Activated CD4-positive, alpha-beta T cell treated with anti-CD3 and anti-CD28 coated beads for 36 hours (primary cell): ENCODE measurements at places on chromosomes 1 and 21.

GRCh38 chr1:159866905-159867663 is 4.6 kb upstream of the VSIG8 start:
- no peaks in the 10 kb centered on the region for H3K36me3 ChIP-seq
- H3K27ac ChIP-seq, result no peak overlapping the region
- DNase-seq, result no peak
- no peak overlapping the region for H3K4me3 ChIP-seq
- peaks cover 12% of the 10 kb centered on the region for H3K4me1 ChIP-seq

DNA sequence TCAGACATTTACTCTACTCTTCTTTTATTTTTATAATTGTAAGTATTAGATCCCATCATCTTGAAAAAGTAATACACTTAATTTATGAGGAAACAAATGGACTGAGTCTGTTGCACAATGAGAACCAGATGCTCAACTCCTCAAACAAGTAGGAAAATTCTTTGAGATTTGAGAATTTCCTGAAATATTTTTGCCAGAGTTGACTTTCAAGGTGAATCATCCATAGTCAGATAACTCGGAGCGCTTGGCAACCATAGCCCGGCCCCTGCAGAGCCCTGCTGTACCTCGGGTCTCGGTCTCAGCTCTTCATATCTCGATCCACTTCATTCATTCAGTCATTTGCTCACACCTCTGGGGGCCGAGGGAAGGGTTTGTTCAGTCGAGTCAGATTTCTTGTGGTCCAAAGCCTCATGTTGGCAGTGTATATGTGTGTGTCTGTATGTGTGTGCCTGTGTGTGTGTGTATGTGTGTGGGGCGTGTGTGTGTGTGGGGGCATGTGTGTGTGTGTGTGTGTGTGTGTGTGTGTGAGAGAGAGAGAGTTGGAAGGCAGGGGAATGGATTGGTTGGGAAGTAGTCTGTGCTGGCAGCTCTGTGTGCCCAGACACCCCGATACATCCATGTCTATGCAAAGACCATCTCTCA is 18.1 kb upstream of the PCP4 start:
- H3K27ac ChIP-seq, result no peak overlapping the region
- no peaks in the 10 kb centered on the region for H3K4me1 ChIP-seq
- H3K4me3 ChIP-seq, result no peak overlapping the region
- no peak for DNase-seq
- no peaks in the 10 kb centered on the region for H3K27me3 ChIP-seq

DNA sequence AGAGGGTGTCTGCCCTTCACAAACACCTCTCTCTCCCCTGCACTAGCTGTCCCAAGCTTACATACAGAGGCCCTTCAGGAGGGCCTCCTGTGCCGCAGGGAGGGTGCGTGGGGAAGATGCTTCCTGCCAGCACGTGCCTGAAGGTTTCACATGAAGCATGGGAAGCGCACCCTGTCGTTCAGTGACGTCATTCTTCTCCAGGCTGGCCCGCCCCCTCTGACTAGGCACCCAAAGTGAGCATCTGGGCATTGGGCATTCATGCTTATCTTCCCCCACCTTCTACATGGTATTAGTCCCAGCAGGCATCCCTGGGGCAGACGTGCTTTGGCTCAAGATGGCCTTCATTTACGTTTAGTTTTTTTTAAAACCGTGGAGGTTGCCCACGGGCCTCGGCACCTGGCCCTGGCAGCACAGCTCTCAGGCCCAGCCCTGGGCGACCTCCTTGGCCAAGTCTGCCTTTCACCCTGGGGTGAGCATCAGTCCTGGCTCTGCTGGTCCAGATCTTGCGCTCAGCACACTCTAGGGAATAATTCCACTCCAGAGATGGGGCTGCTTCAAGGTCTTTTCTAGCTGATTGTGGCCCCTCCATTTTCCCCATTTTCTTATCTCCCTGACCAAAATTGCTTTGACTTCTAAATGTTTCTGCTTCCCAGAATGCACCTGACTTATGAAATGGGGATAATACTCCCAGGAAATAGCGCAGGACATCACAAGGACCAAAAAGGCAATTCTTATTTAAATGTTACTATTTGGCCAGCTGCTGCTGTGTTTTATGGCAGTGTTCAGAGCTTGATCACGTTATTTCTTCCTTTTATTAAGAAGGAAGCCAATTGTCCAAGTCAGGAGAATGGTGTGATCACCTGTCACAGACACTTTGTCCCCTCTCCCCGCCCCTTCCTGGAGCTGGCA is 6.1 kb downstream of the NPPA start:
- H3K4me1 ChIP-seq, result no peaks in the 10 kb centered on the region
- no peak overlapping the region for H3K27ac ChIP-seq
- no peaks in the 10 kb centered on the region for H3K27me3 ChIP-seq
- H3K4me3 ChIP-seq, result no peak overlapping the region
- no peak for DNase-seq

DNA sequence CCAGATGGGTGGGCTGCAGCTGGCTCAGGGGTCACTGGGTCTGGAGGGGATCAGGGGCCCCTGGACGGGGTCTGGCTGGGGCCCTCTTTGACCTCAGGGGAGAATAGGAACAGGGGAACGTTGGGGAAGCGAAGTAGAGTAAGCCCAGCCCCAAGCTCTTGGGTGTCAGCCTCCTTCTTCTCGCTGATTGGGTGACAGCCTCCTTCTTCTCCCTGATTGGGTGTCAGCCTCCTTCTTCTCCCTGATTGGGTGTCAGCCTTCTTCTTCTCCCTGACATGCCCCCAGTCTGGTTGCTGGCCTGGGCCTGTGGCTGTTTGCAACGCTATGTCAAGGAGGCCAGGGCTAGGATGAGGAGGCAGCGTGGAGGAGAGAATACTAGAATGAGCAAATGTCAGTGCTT is 76.7 kb upstream of the CASZ1 start:
- no peak overlapping the region for H3K4me3 ChIP-seq
- H3K27ac ChIP-seq, result no peak overlapping the region
- DNase-seq, result no peak
- peaks cover 16% of the 10 kb centered on the region for H3K27me3 ChIP-seq
- H3K4me1 ChIP-seq, result no peaks in the 10 kb centered on the region

GRCh38 chr1:7250597-7251453 is 465.6 kb downstream of the CAMTA1 start:
- no peak overlapping the region for H3K4me3 ChIP-seq
- DNase-seq, result no peak
- H3K4me1 ChIP-seq, result no peaks in the 10 kb centered on the region

GRCh38 chr1:85315789-85316188 is 39.4 kb upstream of the BCL10 start:
- no peaks in the 10 kb centered on the region for H3K36me3 ChIP-seq
- no peak for DNase-seq
- H3K4me1 ChIP-seq, result peaks cover 7% of the 10 kb centered on the region
- H3K4me3 ChIP-seq, result no peak overlapping the region
- peaks cover 58% of the 10 kb centered on the region for H3K27me3 ChIP-seq
- H3K27ac ChIP-seq, result no peak overlapping the region

GRCh38 chr1:37634244-37634991 is at the start of gene RSPO1:
RSPO1 (minus strand) TSS chr1:37634892; CDS start chr1:37629661, 5,231 bp downstream.
- H3K27ac ChIP-seq, result no peak within 1 kb of the TSS
- H3K4me3 ChIP-seq, result no peak within 1 kb of the TSS
- H3K27me3 ChIP-seq, result peaks cover 66% of the 10 kb centered on the region
- H3K36me3 ChIP-seq, result no peaks in the 10 kb centered on the region
- peaks cover 6% of the 10 kb centered on the region for H3K4me1 ChIP-seq
- DNase-seq, result peak; percentile 11

GRCh38 chr21:36021251-36021837 is 39.0 kb downstream of the SETD4 start:
- H3K4me3 ChIP-seq, result no peak overlapping the region
- peaks cover 6% of the 10 kb centered on the region for H3K36me3 ChIP-seq
- H3K4me1 ChIP-seq, result no peaks in the 10 kb centered on the region
- no peak overlapping the region for H3K27ac ChIP-seq

GRCh38 chr1:98005326-98006010 is 84.6 kb upstream of the DPYD start:
- no peaks in the 10 kb centered on the region for H3K27me3 ChIP-seq
- H3K4me3 ChIP-seq, result no peak overlapping the region
- H3K36me3 ChIP-seq, result no peaks in the 10 kb centered on the region
- H3K4me1 ChIP-seq, result peaks cover 5% of the 10 kb centered on the region
- no peak overlapping the region for H3K27ac ChIP-seq

GRCh38 chr1:2934156-2934540 is 87.1 kb upstream of the ACTRT2 start:
- no peaks in the 10 kb centered on the region for H3K4me1 ChIP-seq
- no peak overlapping the region for H3K27ac ChIP-seq
- H3K27me3 ChIP-seq, result no peaks in the 10 kb centered on the region

DNA sequence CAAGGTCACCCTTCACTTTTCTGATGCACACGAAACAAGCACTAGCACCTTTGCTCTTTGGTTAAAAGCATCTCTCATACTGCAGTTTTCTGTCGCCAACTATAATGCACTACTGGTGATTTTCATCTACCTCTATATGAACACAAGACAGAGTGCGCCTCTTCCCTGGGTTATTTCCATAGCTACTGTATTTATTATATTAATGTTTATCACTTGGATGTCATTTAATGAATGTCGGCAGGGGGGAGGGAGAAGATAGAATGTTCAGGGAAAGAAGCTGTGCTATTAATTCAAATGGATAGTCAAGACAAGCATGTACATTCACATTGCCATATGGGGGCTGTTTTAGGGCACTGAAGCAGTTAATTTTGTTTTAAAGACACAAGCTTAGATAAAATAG is 174.1 kb upstream of the SAMSN1 start:
- H3K4me3 ChIP-seq, result no peak overlapping the region
- H3K4me1 ChIP-seq, result peaks cover 6% of the 10 kb centered on the region
- H3K27me3 ChIP-seq, result no peaks in the 10 kb centered on the region
- H3K36me3 ChIP-seq, result no peaks in the 10 kb centered on the region

- peak overlapping the region; percentile 80 for H3K27ac ChIP-seq
- H3K4me1 ChIP-seq, result peaks cover 38% of the 10 kb centered on the region
- H3K27me3 ChIP-seq, result no peaks in the 10 kb centered on the region
- peaks cover 37% of the 10 kb centered on the region for H3K36me3 ChIP-seq
- peak; percentile 33 for DNase-seq
Measured at GRCh38 chr1:36351227-36351977, 28.0 kb upstream of the EVA1B start.

GRCh38 chr1:225578251-225578977 is 74.5 kb downstream of the ENAH start:
- H3K4me3 ChIP-seq, result no peak overlapping the region
- no peak for DNase-seq
- peaks cover 3% of the 10 kb centered on the region for H3K27me3 ChIP-seq
- H3K36me3 ChIP-seq, result no peaks in the 10 kb centered on the region
- H3K27ac ChIP-seq, result no peak overlapping the region
